ENCODE measurements at places on chromosomes 7 and 10.

DNA sequence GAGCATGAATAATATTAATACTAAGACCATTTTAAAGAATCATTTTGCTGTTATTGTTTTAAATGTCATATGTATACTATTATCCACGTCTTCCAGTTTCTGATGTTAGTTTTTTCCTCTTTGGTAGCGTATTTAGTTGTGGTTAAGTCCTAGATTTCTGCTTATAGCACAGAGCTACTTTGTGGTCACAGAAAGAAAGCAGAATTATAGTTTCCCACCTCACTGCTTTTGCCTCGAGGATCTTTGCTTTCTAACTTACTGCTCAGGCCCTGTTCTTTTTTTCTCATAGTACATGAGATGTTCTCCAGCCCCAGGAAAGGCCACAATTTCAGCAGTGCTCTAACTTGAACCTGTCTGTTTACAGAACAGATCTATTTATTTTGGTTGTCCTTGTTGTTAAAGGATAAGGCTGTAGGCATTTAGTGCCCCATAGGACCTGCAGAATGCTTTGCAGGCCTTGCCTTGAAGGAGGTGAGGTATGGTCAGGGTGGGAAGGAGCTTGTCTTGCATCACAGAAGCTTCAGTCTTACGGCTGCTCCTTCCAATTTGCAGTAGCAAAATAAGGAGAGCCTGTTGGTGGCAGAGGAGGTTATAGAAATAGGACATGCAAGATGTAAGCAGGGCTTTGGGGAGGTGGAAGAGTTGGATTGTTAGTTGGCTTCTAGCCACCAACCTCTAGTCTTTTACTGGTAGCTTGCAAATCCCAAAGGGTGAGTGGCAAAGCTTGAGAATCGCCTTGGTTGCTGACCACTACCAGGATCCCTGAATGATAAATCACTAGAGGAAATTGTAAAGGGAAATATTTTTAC, 129.1 kb downstream of the LRRC4 start:
- no peak for DNase-seq

- no peak for DNase-seq
These were observed 23.9 kb upstream of the ANKRD1 start for GRCh38 chr10:90944749-90945148.

- no peak for DNase-seq
These were observed 76.9 kb upstream of the RSBN1L start for GRCh38 chr7:77619314-77619713.

GRCh38 chr10:113108194-113108835, 158.3 kb downstream of the TCF7L2 start:
- DNase-seq: no peak

DNA sequence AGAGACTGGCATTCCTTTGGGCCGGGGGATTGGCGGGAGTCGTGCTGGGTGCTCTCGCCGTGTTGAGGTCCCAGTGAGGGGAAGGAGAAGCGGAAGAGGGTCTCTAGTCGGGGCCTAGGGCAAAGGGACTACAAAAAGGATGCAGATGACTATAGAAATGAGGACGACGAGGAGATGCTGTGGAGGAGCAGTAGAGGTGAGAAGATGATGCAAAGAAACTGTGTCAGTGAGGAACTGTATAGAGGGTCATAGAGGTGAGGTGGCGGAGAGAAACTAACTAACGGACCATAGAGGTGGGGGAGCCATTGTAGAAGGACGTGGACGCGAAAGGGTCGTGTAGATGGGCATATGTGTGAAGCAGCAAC, 324 bp downstream of the TWNK start:
- no peak for DNase-seq

DNA sequence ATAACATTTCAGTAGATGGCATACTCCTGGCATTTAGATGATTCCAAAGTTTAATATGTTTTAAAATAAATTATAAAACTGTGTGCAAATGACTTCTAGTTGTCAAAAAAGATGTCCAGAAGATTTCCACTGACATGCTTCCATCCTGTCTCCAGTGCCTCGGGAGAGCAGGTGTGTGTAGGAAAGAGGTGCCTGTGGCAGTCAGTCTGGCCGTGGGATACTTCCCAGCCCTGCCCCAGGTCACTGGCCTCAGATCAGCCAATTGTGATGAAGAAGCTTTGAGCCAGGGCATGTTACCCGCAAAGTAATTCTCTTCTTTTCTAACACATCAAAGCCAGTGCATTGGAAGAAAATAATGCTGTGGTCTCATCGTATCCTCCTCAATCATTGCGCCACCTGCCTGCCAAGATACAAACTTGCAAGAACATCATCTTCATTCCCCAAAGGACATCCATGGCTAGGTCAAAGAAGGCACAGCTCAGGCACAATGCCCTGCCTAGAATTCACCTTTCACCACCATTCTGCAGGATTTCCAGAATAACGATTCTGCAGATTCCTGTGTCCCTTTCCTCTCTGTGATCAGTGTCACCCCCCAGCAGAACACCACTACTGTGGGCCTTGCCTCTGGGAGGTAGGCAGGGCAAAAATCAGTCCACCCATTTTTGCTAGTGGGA, 6.3 kb upstream of the KCNMA1 start:
- peak; percentile 21 for DNase-seq

DNA sequence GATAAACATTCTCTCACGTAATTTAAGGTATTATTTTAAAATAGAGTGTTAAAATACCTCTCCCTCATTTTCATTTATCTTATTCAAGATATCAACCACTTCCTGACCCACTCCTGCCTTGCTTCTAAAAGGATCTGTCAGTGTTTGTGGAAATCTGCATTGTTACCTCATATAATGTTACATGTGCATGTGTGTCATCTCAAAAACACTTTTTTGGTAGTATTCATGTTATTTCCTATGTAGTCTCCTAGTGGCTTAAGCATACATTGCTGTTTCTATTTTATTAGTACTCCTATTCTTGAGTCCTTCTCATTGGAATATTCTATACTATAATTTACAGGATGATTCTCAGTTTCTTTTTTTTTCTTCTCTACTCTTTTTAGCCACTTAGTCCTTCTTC, 1360.7 kb upstream of the CELF2 start:
- DNase-seq: no peak

DNA sequence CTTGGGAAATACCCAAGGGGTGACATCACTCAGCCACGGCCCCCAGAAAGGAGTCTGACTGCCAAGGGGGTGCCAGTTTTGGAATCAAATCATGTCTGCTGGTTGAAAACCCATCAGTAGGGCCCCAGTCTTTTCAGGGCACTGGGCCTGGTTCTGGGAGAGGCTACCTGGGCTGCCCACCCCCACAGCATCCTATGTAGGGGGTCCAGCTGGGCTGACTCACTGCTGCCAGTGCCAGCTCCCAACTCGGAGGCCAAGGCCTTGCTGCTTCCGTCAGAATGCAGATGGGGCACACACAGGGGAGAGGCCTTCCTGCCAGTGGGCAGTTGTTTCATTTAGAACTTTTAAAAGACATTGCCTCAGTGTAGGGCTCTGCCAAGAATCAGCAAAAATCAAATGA, 39.5 kb upstream of the DMBT1 start:
- no peak for DNase-seq

GRCh38 chr10:101289541-101289940, 60.3 kb upstream of the LBX1 start:
- no peak for DNase-seq

- no peak for DNase-seq
These were observed 75.5 kb downstream of the BTRC start for GRCh38 chr10:101429423-101429822.

DNA sequence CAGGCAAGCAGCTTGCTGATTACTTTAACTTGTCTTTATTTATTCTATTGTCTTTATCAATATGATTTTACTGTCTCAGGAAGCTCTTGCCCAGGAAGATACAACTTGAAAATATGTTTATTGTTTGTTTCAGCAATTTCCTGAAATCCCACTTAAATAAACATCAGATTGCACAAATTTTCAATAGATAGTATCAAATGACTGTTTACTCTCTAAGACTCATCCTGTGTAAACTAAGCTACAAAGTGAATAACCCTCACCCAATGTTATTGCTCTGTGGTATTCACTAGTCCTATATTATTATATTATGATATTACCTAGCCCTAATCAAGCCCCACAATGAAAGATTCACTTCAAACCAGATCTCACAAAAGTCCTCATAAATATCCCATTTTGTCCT, 130.4 kb upstream of the HPS1 start:
- DNase-seq: no peak

- peak; percentile 56 for DNase-seq
These were observed 62.0 kb downstream of the SLIT1 start for GRCh38 chr10:97123765-97124164.

DNA sequence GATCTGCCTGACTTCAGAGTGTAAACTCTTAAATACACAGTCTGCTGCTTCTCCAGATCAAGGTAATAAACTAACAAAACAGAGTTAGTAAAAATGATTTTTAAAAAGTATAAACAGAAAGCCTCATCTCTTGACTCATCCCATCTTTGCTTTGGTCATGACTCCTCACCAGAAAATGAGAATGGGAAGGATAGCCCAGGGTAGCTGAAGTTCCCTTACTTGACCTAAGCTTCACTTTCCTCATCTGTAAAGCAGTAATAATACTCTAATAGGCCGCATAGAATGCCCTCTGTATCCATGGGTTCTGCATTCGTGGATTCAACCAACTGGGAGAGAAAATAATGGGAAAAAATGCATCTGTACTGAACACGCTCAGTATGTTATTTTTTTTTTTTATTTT, 11.3 kb upstream of the SLC25A28 start:
- no peak for DNase-seq

DNA sequence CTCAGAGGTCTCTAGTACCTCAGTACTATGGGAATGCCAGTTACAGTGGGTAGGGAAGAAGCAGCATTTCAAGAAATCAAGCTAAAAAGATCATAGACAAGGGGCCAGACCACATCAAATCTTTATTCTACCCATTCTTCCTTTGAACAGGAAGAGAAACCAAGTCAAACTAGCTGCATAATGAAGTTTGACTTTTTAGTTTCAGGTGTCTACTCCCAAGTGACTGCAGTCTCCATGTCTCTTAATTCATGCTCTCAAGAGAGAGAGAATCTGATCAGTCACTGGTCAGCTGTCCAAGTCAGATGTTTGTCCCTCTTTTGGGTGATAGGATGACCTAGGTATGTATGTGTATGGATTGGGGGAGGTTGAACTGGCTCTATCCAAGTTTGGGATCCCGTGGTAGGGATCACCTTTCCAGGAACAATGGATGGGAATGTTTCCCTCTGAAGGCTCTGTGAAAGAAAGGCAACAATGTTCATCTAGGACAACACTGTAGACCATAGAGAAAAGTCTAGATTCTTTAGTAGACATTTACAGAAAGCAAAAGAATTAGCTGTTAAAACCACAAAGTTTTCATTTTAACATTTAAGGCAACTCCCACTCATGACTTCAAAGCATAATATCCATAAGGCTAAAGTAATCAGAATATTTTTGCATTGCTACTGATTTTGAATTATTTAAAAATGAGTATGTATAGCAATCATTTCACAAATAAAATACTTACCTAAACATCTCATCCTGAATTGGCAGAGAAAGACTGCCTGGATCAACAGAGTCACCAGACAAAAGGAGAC, 30.1 kb upstream of the PRTFDC1 start:
- no peak for DNase-seq

DNA sequence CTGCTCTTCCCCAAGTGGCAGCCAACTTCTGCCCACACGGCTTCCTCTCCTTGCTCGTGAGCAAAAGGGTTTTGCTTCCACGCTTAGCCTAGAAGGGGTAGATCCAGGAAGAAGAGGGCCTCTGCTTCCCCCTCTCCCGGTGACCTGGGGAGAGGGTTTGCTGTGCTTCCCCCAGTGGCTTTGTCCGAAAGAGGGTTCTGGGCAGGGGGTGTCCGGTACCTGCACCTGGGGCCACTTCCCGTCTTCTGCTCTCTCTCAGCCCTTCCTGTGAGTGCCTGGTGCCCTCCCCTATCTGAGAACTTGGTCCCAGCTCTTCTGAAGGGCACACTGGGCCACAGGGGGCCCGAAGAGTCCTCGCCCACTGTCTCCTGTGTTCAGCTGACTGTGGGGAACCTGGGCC, 11.3 kb downstream of the JAKMIP3 start:
- DNase-seq: no peak

- no peak for DNase-seq
These were observed 19.8 kb downstream of the ZNF467 start for GRCh38 chr7:149753375-149754233.

- DNase-seq: no peak
These were observed 280.0 kb downstream of the MAD1L1 start for GRCh38 chr7:1952781-1953180.

GRCh38 chr7:157762824-157763223, 426.0 kb downstream of the DNAJB6 start:
- no peak for DNase-seq

GRCh38 chr10:116073510-116073909, 199.5 kb downstream of the GFRA1 start:
- no peak for DNase-seq

GRCh38 chr7:133932591-133932990, 194.5 kb upstream of the LRGUK start:
- DNase-seq: no peak

DNA sequence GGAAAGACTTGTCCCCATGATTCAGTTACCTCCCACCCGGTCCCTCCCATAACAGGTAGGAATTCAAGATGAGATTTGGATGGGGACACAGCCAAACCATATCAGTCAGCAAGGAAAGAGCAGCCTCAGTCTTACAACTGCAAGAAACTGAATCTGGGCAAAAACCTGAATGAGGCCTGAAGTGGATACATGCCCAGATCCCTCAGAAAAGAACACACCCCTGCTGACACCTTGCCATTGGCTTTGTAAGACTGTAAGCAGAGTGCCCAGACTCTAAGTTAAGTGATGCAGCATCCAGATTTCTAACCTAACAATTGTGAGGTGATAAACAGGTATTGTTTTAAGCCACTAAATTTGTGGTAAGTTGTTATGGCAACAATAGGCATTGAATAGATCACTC, 670.8 kb downstream of the SORCS1 start:
- DNase-seq: no peak

- DNase-seq: no peak
These were observed 290.7 kb downstream of the KLF6 start for GRCh38 chr10:3494131-3494837.

DNA sequence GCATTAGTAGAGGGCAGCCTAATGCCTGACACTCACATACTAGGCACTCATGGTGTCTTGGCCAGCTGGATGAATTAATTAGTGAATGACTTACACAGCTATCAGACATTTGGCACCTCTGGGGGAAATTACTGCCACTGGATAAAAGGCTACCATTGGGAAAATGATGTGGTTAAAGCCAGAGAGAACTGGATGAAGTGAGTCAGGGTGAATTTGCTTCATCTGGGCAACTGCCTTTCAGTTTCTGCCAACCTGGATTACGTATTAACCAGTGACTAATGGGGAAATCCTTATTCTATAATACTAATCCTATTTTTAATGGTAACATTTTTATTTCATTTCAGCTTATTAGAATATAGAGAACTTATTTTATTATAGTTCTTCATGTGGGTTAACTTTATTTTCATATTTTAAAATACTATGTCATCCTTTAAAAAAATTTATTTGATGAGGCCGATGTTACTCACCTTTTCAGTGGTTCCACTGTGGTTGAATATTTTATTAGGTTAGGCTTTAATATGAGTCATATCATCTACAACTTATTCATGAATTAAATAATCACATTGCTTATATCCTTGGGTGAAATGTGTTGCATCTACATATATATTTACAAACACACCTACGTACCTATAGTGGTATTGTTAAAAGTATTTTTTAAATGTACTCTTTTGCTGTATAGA, 85.6 kb upstream of the CAPZA2 start:
- DNase-seq: no peak

GRCh38 chr10:61888744-61889143, 12.8 kb upstream of the ARID5B start:
- no peak for DNase-seq

All from NCI-H187 treated with DMSO at 0.1 percent for 48 hours (cell line).